AML-193 (cell line): ENCODE measurements at places on chromosomes 2 and 18.

- no peak for DNase-seq
These were observed 108.0 kb upstream of the ID2 start for GRCh38 chr2:8573942-8574195.

DNA sequence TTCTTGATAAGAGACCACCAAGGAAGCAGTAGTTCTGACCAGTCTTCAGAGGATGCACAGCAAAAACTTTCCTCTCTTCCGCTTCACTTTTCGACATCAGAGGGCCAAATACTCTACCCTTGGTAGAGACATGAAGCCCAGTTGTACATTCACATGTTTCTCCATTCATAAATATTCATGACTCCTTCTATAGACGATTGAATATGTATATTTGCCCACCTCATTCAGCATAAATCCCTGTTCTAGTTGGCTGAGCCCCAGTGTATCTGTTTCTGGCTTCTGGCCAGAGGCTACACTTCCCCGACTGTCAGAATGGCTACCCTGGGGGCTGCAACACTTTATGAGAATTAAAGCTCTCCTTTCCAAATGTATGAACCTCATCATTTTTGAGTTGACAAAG, 258.5 kb downstream of the ASXL3 start:
- no peak for DNase-seq

GRCh38 chr2:165787334-165787733, 6.7 kb downstream of the GALNT3 start:
- no peak for DNase-seq

DNA sequence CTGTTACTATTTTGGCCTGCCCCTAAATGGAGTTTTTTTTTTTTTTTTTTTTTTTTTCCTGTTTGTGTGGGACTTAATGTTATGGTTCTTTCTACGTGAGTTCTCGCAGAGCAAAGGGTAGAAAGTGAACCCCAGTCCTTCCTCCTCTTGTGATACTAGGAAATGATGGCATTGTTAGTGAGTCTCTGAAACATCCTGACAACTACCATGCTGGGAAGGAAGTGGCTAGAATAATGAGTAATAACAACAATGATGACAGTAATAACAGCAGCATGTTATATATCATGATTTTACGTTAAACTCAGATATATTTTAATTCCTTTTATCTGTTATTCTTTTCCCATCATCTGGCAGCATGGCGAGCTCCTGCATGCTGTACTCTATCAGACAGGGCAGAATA, 216.2 kb upstream of the LINC00305 start:
- peak; percentile 7 for DNase-seq

GRCh38 chr2:200307724-200308545, 1.4 kb downstream of the SPATS2L start:
- DNase-seq, result no peak

DNA sequence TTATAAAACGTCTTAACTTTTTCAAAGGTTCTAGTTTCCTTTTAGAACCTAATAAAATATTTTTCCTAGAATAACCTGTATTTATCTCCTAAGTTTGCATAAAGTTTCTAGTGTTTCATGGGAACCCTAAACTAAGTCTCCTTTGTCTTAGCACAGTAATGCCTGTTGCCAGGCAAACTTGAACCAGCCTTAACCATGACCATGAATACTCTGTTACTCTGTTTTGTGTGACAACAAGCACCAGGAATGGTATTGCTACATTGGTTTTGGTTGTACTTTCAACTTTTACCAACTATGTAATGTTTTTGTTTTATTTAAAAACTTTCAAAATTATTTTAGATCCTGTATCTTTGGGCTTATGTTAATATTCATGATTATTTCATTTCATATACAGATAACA, 137.6 kb downstream of the CERS6 start:
- no peak for DNase-seq

- no peak for DNase-seq
These were observed 66.7 kb downstream of the TNS1 start for GRCh38 chr2:217935901-217936684.

- no peak for DNase-seq
These were observed 52.7 kb downstream of the SMAD4 start for GRCh38 chr18:51082571-51083267.

GRCh38 chr2:9763356-9764152, 79.7 kb upstream of the TAF1B start:
- no peak for DNase-seq

GRCh38 chr2:209340522-209340921, 83.3 kb upstream of the MAP2 start:
- DNase-seq, result no peak

DNA sequence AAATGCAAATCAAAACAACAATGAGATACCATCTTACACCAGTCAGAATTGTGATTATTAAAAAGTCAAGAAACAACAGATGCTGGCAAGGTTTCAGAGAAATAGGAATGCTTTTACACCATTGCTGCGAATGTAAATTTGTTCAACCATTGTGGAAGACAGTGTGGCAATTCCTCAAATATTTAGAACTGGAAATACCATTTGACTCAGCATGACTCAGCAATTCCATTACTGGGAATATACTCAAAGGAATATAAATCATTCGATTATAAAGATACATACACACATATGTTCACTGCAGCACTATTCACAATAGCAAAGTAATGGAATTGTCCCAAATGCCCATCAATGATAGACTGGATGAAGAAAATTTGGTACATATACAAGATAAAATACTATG, 516.7 kb downstream of the ERBB4 start:
- DNase-seq, result no peak

DNA sequence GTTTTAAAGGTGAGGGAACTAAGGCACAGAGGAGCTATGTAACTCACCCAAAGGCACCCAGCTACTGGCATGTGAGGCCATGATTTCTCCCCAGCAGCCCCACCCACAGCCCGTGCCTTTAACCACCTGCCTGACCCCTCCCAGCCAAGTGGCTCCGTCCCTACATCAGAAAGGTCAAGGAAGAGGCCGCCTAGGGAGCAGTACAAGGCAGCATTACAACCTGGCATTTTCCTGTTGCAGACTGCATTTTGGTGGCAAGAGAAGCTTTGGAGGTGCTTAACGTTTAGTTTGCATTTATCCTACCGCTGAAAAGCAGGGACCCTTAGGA, 17.5 kb downstream of the STEAP3 start:
- DNase-seq, result no peak

DNA sequence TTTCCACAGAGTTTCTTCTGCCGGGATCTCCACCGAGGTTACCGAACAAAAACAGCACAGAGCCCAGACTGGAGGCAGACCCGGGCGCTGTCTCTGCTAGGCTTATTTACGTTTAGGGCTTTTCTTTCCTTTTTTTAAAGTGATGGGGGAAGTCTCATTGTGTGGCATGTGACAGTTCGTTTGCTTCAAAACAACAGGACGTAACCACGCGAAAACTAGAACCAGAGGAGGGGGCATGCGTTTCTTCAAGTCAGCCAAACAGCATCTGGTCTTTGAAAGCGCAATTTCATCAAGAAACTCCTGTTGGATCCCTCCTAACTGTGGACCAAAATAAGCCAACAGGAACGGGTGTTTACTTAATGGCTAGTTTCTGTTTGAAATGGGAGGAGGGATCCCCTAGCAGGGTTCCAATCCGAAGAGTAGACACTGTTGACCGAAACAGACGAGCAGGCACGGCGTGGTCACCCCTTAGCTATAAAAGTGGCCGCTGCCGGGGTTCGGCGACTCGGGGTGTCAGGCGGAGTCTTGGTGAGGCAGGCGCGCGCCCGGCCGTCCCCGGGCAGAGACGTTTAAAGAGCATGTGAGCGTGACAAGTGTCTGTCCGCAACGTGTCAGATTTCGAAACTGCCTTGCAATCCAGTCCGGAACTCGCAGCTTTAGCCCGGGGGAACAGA, 997 bp upstream of the TGIF1 start:
- DNase-seq, result peak; percentile 98

DNA sequence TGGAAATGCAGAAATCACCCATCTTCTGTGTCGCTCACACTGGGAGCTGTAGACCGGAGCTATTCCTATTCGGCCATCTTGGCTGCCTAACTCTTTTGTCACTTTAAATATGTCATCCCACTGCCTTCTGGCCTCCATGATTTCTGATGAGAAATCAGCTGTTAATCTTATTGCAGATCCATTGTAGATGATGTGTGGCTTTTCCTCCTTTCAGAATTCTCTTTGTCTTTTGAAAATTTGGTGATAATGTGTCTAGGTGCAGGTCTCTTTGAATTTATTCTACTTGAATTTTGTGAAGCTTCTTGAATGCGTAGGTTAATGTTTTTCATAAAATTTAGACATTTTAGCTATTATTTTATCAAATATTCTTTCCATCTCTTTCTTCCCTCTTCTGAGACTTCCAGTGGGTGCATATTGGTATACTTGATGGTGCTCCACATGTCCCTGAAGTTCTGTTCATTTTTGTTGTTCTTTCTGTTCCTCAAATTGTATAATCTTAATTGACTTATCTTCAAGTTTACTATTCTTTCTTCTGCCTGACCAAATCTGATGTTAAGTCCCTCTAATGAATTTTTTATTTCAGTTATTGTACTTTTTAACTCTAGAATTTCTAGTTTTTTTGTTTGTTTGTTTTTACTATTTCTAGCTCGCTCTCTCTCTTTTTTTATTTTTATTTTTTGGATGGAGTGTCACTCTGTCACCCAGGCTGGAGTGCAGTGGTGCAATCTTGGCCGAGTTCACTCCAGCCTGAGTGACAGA, 90.8 kb upstream of the DLX2 start:
- DNase-seq, result no peak

GRCh38 chr2:9029721-9030120, 26.2 kb upstream of the MBOAT2 start:
- DNase-seq, result no peak

DNA sequence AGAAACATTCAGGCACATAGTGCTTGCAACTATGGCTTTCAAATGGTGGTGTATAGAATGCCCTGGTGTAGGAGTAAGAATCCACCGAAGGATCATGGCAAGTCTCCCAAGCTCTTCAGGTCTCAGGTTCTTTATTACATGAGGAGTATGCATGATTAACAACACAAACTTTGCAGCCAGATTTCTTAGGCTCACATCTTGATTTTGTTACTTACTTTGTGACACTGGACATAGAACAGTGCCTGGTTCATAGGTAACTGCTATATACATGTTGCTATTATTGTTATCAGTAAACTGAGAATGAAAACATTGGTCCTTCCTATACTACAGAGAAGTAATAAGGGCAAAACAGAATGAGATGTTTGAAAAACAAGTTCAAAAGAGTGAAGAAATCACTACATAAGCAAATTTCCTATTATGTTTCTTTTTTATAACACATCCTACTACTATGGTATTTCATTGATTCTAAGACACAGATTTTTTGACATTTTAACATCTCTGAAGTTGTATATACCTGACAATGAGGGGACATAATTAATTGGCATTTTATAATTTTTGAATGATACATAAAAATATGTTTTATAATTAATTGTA, 284.9 kb downstream of the C1D start:
- DNase-seq, result no peak

- no peak for DNase-seq
These were observed 243.8 kb downstream of the ERBB4 start for GRCh38 chr2:212294816-212295215.

DNA sequence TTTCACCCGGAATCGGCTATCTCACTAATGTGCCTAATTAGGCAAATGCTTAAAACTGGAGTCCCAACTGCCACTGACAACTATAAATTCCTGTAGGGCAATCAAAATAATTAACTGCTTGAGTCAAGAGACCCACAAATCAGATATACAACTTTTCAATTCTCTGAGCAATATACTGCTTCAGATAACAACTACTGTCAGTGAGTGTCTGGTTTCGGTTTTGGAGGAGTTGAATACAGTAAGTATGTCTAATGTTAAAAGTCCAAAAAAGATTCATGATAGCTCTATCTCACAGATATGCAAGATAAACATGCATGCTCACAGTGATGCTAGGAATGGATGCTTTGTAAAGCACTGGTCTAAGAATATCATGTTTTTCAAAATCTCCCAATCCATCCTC, 283.3 kb downstream of the NRXN1 start:
- no peak for DNase-seq

DNA sequence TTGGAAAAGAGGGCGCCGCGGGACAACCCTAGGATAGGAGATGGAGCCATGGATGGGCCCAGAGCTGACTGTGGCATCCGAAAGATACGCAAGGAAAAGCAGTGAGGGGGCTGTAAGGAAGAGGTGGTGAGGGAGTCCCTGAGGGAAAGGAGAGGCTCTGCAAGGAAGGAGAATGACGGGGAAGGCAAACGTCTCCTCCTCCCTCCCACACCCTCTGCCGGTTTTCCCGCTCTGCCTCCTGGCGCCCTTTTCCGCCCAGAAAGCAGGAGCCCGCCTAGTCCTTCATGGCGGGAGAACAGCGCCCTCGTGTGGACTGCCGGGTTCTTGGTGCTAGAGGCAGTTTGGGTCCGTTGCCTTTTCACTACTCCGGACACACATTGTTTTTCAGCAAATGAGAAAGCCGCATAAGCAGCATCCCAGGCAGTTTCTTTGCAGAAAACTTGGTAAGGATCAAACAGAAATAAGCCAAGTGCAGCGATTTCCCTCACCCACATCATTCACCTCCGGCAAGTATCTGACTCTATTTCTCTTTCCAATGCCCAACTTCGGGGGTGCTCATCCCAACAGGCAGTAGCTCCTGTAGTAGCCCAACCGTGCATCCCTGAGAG, 200.4 kb downstream of the INO80D start:
- DNase-seq, result peak; percentile 12

DNA sequence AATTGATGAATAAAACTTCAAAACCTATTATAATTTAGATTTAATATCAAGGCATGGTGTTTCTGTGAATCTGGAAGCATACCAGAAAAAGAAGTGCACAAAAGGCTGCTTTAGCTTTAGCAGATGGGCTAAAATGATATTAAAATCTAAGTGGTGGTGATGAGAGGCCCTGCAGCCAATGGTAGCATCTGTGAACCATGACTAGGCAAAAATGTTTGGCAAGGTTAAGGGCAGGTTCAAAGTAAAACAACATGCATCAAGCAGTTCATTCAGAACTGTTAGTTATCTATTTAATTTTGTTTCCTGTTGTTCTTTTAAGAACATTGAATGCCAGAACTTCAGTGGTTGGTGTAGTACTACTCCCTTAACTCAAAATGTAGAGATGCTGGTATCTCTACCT, 1736.9 kb upstream of the CELF4 start:
- DNase-seq, result no peak

DNA sequence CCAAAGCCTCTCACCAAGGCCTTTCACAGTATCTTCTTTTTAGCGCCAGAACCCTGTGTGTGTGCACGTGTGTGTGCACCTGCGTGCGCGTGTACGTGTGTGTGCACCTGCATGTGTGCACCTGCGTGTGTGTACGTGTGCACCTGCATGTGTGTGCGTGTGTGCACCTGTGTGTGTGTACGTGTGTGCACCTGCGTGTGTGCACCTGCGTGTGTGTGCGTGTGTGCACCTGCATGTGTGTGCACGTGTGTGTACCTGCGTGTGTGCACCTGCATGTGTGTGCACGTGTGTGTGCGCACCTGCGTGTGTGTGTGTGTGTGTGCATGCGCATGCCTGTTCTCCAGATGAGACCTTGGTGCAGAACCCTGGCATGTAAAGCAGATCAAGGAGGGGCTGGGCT, 131.4 kb upstream of the HDAC4 start:
- DNase-seq, result no peak
